ENCODE measurements at places on chromosomes 12 and 14.
A peak's percentile ranks its signal among the peaks of the same experiment; 100 is the strongest.

GRCh38 chr12:62732861-62733427 is 202.0 kb downstream of the PPM1H start:
- DNase-seq: no peak

- peak; percentile 26 for DNase-seq
These were observed at the start of gene MMP19 for GRCh38 chr12:55842681-55843429. TSS of gene MMP19 (minus strand) at chr12:55842936. CDS start at chr12:55842830, 106 bp downstream.

- no peak for DNase-seq
These were observed 90.9 kb upstream of the CCDC196 start for GRCh38 chr14:66395300-66395699.

- DNase-seq: no peak
These were observed 81.0 kb downstream of the ETV6 start for GRCh38 chr12:11730299-11731041.

- no peak for DNase-seq
These were observed 252.5 kb downstream of the SLC6A15 start for GRCh38 chr12:84660139-84660538.

DNA sequence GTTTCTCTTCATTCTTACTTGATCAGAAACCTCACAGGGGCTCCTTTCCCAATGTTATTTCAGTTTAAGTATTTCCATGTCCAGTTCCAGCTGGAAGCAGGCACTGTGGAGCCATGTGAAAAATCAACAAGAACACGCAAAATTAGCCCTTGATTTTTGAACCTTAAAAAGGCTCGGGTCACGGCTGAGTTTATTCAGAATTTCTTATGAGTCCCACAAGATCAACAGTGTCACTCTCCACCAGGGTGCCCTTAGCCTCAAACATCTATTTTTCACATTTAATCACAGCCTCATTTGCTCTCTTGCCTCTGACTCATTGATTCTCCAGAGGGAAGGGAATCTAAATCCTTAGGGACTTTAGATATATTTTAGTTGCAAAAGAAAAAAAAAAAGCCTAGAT is 157.7 kb upstream of the AVPR1A start:
- no peak for DNase-seq

DNA sequence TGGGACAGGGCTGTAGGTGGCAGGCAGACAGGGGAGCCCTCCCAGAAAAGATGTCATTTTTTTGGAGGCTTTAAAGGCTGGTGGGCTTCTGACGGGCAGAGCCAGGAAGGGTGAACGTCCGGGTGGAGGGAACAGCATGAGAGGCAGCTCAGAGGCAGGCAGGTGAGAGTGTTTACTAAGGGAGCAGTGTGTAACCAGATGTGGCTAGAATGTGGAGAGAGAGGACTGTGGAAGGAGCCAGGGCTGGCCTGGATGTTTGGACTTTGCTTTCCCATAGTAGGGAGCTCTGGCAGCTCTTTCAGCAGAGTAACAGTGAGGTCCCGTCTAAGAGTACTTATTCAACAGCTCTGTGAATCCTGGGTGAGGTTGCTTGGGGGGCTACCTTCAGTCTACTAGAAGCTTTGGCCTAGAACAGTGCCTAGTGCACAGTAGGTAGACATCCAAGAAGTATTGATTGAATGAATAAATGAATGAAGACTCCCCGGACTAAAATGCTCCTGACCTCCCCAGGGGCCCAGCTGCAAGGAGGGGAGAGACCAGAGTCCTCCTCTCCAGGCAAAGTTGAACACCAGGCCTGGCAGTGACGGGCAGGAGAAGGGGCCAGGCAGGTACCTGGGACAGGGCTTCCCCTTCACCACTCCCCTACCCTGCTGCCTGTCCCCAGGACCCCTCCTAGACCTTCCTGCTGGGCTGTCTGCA is 8.5 kb downstream of the FAM222A start:
- no peak for DNase-seq

GRCh38 chr12:94290353-94290752 is 142.0 kb downstream of the PLXNC1 start:
- DNase-seq: no peak

DNA sequence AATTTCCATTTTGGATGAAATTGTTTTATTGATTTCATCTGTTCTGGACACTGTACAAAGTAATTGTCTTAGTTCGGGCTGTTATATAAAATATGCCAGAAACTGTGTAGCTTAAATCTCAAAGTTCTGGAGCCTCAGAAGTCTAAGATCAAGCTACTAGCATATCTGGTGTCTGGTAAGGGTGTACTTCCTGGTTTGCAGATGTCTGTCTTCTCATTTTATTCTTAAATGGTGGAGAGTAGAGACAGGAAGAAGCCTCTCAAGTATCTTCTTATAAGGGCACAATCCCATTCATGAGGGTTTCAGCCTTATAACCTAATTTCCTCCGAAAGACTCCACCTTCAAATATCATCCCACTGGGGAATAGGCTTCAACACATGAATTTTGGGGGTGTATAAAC is 51.3 kb downstream of the MON2 start:
- DNase-seq: no peak

- DNase-seq: no peak
These were observed 264.3 kb downstream of the RPAP3 start for GRCh38 chr12:47441490-47441889.

DNA sequence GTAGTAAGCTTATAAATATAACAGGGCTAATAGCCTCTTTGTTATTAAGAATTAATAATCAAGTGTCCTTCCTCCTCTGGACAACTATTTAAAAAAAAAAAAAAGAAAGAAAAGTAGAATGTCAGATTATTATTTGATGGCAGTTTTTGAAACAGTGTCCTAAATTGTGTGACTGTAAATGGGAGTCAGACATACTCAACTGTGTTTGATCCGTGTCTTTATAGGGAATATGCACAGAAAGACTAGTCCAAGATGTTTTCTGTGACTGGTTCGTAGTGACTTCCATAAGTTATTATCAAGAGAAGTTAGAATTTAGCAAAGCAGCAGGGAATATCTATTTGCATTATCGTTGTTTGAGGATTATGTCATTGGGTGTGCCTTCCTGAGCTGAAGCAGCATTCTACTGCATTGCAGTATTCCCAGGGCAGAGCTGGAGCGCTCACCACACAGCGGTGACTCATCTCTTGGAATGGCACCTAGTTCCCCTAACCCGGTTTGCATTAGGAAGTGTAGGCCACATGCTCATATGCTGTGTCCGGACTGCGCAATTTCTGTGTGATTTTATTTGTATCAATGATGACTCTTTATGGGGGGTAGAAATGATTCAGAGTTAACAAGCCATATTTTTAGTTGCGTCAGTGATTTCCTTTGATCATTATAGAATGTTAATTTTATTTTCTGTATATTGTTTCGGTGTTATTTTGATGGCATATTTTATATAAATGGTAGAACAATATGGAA is 7.9 kb downstream of the DYNC1H1 start:
- peak; percentile 98 for DNase-seq

DNA sequence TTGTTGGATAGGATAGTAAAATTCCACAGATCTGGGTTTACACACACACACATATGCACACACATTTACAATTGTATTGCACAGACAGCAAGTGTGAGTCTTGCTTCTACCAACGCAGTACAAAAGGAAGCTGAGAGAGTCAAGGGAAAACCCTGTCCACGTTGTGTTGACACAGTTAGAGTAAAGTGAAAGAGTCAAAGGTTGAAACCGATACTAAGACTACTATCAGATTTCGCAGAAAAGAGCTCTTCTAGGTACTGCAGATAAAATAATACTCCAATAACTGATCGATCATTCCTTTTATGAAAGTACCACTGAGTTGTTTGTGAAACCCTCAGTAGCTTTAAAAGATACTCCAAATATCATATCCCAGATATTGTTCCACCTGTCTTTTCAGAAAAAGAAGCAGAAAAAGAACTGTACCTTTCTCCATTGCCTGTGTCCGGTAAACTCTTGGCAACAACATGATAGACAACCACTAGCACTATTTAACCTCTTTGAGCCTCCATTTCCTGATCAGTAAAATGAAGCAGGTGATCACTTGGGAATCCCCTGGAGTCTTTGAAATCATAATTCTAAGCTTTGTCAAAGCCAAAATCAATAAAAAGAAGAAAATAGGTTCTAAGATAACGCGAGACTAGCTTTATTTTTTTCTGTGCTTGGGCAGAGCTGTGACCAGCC is 224.6 kb upstream of the FOXN3 start:
- no peak for DNase-seq

- DNase-seq: no peak
These were observed 7.5 kb upstream of the ZFP36L1 start for GRCh38 chr14:68800390-68800789.

DNA sequence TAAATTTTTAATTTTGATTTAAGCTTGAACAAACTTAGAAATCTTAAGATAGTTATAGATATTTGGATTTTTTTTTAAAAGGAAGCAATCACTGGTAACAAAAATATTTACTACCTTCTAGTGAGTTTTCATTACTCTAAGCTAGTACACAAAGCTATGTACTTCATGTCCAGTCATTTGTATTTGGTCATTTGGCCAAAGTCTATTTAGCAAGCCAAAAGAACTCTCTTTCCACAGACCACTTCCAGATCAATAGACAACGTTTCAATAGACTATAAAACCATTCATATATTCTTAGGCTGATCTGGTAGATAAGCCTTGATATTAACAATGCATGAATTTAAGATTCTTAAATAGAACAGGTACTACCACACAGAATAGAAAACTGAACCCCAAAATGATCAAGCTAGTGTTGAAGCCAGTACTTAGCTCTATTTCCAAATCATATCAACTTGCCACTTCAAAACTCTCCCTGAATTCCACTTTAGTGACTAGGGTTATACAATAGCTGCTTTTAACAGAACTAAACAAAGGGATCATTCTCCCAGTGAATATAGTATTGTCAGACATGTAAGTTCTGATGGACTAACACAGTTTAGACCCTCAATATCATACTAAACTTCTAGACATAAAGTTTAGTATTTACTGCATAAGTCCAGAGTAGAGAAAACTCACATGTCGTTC is 21.7 kb downstream of the CAPRIN2 start:
- no peak for DNase-seq

GRCh38 chr12:108568338-108569154 is 6.2 kb downstream of the ISCU start:
- no peak for DNase-seq

- DNase-seq: no peak
These were observed 513.4 kb downstream of the MED13L start for GRCh38 chr12:115763982-115764621.

DNA sequence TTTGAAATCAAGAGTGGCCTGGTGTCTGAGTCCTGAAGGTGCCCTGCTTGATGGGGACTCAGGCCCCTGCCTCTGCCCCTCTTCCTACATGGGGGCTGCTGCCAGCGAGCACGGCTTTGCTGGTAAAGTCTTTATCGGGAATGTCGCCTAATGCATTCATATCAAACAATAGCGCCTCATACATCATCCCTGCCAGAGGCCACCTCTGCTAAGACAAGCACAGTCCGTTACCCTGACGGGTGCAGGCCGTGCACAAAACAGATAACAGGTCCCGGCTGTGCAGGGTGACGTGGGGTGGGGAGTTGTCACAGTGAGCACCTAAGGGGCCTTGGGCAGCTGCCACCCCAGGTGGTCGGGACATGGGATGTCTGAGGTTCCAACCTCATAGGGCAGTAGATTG is 68.4 kb upstream of the FAM222A start:
- no peak for DNase-seq

- DNase-seq: no peak
These were observed 12.3 kb upstream of the NINJ2 start for GRCh38 chr12:675562-675961.

DNA sequence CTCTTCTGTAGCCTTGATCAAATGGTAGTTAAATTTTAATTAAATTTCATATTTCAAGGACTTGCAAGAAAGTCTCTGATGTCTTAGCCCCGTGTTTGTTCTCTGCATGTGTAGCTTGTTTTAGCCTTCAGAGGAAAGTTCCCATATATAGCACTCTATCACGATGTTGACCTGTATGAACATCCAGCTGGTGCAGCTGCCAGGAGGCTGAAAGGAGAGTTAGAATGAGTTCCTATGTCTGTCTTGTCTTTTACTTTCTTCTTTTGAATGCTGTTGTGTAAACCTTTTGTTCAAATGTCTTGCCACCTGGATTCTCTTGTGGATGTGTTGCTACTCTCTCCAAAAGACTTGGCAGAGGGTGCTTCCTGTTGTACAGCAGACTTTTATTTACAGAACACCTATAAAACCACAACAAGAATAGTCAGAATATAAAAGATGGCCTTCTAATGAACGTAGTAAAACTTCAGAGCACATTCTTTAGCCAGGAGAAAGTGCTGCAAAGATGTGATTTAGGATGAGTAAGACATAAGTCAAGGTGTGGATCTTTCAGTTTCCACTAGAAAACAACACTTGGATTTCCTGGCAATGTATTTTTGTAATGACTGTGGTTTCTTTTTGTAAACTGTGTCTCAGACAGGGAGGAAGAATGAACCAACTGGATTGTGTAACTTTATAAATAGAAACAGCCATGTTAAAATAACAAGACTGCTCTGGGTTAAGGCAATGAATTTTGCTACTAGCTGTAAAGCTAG is 17.2 kb downstream of the NAV3 start:
- DNase-seq: peak; percentile 33

GRCh38 chr12:95173392-95174251 is 43.6 kb downstream of the FGD6 start:
- DNase-seq: no peak

- DNase-seq: no peak
These were observed 1.2 kb downstream of the NEK9 start for GRCh38 chr14:75125617-75126016.

GRCh38 chr12:25570418-25570817 is 17.3 kb upstream of the LMNTD1 start:
- DNase-seq: no peak

DNA sequence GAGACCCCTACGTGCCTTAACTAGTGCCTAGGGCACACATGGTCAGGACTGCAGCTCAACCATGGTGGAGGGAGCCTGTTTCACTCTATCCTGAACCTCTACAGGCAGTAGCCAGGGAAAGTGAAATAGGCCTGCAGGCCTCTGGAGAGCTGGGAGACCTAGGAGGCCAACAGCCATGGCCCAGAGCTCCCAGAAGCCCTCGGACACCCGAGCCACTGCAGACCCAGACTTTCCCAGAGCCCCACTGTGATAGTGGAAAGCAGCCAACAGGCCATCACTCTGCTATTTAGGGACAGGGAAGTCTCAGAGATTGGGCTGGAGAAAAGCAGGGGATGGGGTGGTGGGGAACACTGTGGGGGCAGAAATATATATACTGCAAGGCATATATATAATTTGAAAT is 56.5 kb upstream of the ZFP36L1 start:
- no peak for DNase-seq

DNA sequence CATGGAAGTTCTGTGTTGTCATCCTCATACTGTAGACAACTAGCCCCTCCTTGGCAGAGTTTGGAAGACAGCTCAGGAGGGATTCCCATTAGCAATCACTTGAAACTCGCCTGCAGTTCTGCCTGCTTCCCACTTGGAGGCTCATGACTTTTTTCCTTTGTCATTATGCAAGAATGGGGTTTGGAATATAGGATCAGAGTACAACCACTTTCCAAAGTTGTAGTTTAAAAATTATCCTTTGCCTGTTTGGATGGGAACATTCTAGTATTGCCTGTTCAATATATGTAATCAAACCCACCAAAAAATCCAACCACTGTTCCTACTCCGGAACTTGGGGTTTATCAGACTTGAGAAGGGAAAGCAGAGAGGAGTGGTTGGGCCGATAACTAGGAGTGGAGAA is 2.1 kb upstream of the GPD1 start:
- peak; percentile 25 for DNase-seq

Data from amniotic stem cell (primary cell).